ENCODE measurements at places on chromosomes 7 and 10.

DNA sequence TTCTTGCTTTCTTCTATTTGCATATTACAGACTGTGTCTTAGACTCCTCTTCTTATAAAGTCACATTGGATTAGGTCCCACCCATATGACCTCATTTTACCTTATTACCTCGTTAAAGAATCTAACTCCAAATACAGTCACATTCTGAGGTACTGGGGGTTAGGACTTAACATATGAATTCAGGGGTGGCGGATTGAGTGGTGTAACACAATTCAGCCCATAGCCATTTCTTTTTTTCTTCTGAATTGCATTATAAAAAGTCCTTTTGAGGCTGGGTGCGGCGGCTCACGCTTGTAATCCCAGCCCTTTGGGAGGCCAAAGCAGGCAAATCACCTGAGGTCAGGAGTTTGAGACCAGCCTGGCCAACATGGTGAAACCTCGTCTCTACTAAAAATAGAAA lies 6.8 kb upstream of the HERC4 start:
- DNase-seq, result no peak

- DNase-seq, result no peak
Measured at GRCh38 chr10:124607693-124608092, 136.5 kb downstream of the FAM53B start.

DNA sequence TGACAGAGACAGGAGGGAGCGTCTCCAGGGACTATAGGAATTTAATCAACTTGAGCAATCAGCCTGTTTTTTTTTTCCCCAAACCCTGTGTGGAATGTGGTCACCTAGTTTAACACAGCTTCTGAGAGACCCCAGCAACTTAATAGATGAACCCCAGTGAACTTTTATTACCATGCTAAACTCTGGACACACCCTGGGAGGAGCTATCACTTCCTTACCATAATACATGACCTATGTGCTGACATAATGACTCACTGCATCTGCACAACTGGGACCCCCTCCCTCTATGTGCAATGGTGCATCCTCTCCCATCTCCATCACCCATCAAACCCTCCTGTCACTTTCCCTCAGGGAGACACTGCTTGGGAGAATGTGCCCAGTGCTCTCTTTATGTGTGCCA lies 83.7 kb downstream of the EPC1 start:
- no peak for DNase-seq

DNA sequence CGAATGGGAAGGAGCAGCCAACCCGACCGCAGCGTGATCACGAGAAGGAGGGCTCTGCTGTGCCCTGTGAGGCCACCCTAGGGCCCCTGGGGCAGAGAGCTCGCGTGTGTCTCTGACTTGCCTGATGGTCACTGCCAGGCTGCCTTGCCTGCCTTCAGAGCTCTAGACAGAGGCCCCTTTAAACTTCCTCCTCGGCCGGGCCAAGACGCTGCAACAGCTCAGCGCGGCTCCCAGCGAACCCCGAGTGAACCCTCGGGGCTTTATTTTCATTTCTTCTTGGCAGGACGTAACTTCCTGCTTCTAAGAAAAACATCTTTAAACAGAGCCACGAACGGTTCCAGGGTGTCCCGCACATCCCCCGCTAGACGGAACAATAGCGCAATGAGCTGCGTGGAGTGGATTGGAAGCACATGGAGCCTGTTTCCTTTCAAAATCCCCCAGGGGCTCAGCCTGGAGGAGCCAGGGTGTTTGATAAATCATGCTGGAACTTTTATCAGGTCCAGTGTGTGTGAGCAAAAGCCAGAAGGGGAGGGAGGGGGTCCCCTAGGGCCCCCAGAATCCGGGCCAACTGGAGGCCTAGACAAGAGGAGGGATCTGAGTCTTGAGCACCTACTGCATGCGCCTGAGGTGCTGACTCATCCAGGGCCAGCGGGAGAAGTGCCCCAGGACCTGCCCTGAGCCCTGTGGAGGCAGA lies 134.1 kb upstream of the GDF10 start:
- DNase-seq, result no peak

GRCh38 chr10:79939969-79940368 lies 8.9 kb downstream of the SFTPD start:
- no peak for DNase-seq

DNA sequence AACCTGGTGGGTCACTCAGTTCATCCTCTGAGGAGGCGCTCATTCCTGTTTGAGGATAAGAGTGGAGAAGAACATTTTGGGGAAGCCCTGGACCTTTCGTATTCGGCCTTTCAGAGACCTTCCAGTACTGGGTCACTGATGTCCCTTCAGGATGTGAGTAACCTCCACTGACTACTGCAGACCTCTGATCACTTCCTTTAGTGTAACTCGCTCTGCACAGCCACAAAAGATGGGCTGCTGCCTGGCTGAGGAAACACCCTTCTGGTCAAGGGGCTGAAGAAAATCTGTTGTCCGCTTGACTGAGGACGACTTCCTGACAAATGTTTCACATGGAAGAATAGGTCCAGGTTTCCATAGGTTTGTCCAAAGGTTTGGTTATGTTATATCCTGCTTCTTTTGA lies 15.9 kb upstream of the TBXAS1 start:
- DNase-seq, result no peak

GRCh38 chr10:3671386-3671955 lies 113.5 kb downstream of the KLF6 start:
- no peak for DNase-seq

DNA sequence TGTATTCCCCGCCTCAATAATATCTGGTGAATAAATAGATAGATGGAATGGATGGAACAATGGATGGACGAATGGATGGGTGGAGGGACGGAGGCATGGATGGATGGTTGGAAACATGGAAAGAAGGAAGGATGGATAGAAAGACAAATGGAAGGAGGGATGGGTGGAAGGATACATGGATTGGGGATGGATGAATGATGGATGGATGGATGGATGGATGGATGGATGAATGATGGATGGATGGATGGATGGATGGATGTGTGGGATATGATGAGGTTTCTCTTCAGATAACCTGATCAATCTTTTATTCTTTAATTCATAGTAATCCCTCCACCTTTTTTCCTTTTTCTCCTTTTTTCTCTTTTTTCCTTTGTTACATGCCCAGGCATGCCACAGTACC lies 3.0 kb upstream of the AKR1B15 start:
- no peak for DNase-seq

- DNase-seq, result no peak
Measured at GRCh38 chr10:69446650-69447151, 4.6 kb upstream of the TSPAN15 start.

GRCh38 chr7:159042581-159043101 lies 102.0 kb downstream of the VIPR2 start:
- DNase-seq, result no peak

DNA sequence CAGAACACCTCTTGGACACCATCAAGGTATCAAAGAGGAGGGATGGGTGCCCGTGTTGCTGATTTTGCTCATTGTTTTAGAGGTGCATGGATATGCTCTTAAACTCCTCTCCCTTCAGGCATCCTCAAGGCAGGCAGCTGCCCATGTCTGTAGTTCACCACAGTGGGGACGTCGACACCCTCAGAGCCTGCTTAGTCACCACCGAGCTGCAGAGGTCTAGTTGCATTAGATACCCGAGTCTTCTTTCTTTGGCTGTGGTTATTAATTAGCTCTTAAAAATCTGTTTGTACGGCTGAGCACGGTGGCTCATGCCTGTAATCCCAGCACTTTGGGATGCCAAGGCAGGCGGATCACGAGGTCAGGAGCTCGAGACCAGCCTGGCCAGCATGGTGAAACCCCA lies 24.7 kb upstream of the TSPAN13 start:
- no peak for DNase-seq

DNA sequence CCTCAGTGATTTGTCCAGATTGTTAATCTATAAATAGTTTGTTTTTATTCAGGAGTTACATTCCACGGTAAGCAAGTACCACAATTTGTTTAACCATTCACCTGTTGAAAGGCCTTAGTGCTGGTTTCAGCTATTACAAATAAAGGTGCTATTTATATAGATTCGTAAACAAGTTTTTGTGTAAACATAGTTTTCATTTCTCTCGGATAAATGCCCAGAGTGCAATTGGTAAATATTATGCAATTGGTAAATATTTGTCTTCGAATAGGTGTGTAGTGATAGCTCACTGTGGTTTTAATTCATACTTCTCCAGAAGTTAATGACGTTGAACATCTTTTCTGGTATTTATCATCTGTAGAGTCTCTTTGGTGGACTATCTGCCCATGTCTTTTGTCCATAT lies 76.4 kb upstream of the RSU1 start:
- DNase-seq, result no peak

GRCh38 chr10:110637558-110638053 lies 6.5 kb upstream of the RBM20 start:
- DNase-seq, result no peak

All from HS-27A (cell line).